CD4-positive, alpha-beta T cell treated with Interleukin-21 for 1 hour (primary cell): ENCODE measurements at places on chromosomes 4 and X.

DNA sequence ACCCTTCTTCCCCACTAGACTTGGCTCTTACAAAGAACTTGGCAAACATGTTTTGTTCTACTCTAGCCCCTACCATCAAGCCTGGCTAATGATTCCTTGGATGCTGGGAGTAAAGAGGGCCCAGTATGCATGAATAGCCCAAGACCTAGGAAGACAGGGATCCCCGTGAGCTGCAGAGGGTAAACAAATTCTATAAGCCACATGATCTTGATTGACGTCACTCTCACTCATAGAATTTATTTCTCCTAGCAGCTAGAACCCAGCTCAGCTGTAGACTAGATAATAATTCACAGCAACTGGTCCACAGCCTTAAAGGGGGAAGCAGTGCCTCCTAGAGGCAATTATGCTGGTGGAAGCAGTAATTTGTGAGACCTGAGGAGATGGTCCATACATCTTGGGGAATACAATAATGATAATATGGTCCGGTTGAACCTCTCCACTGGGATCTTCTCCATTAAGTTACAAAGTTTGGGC, 16.1 kb upstream of the USO1 start:
- peak; percentile 68 for DNase-seq

- peak; percentile 86 for DNase-seq
Measured at GRCh38 chrX:101799387-101799786, 132.4 kb downstream of the ZMAT1 start.

GRCh38 chr4:183783991-183784553, 121.0 kb upstream of the STOX2 start:
- no peak for DNase-seq

- DNase-seq: no peak
Measured at GRCh38 chr4:177220376-177220775, 89.3 kb upstream of the NEIL3 start.

GRCh38 chr4:73864365-73864764, 4.8 kb upstream of the CXCL1 start:
- DNase-seq: no peak

DNA sequence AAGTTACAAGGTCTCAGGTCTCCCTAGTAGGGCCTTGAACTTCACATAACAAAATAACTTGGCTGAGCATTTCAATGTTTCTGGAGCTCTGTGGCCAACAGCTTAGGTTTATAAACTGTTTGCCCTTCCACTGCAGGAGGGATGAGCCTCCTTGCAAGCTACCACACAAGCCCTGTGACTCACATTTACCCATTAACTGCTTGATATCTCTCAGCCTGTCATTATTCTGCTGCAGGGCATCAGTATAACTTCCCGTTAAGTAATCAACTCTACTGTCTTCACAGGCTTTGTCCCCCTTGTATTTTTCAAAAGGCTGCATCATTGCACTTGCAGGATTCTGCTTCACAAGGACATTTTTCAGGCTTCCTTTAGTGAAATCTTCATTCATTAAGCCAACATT, 151.7 kb upstream of the CXCL13 start:
- no peak for DNase-seq

GRCh38 chr4:105840426-105841174, 54.7 kb upstream of the NPNT start:
- no peak for DNase-seq

- DNase-seq: no peak
Measured at GRCh38 chr4:95197353-95197752, 351.4 kb downstream of the UNC5C start.

DNA sequence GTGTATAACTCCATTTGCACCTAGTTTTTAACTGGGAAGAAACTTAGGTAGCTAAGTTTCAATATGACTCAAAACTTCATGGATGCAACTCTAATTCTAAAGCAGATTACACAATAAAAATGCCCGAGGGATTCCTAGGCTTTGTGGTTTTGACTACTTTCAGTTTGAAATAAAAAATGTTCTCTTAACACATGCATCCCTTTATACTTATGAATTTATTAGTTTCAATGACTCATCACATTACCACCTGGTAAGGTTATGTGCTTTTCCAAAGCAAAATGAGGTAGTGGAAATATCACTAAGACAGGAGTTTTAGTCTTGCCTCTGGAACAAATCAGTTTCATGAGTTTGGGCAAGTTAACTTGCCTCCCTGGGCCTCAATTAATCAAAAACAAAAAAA, 125.5 kb downstream of the OPHN1 start:
- DNase-seq: no peak

GRCh38 chr4:89307446-89308160, at the start of gene GPRIN3:
Gene GPRIN3 (minus strand): TSS chr4:89307800. CDS start chr4:89250110, 57,690 bp downstream.
- peak; percentile 70 for DNase-seq

DNA sequence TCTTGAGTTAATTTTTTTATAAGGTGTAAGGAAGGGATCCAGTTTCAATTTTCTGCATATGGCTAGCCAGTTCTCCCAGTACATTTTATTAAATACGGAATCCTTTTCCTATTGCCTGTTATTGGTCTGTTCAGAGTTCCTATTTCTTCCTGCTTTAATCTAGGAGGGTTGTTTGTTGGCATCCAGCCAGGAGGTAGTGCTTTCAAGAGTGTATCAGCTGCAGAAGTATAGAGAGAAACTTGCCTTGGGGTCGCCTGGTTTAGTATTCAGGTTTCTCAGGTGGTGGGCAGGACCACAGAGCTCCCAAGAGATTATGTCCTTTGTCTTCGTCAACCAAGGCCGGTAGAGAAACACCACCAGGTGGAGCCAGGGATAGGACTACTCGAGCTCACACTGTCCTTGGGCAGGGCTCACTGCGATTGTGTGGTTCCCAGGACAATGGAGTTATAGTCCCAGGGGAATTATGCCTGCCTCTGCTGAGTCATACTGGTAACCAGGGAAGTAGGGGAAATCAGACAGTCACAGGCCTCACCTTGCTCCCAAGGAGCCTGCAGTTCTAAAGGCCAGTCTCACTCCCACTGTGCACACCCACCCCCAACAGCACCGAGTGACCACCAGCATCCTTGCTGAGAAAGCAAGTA, 168.1 kb downstream of the VSIG4 start:
- DNase-seq: peak; percentile 13

DNA sequence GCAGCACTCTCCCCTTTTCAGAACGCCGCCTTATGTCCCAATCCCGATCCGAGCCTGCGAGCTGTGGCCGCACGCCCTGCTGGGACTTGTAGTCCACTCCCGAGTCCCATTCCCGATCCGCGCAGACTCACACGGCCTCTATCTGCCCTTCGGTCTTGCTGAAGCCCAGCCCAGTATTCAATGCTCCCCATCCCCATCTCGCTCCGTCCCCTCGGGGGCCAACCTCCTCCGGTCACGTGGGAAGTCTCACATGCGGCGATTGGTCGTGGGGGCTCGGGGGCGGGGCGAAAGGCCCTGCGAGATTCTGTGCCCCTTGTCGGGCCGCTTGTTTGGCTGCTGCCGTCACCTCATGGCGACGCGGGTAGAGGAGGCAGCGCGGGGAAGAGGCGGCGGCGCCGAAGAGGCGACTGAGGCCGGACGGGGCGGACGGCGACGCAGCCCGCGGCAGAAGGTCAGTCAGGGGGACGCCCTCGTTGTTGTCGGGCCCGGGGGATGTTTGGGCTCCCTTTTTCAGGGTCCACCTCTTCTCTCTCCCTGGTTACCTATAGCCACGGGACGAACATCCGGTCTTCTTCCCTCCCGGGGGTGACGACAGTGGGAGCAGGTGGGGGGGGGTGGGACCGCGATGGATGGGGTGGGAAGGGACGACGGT, at the start of gene TXLNG:
Gene TXLNG, plus strand, starts transcription at position 328 of the 652 bp plus-strand sequence. Its CDS starts 22 bp downstream, at position 350.
- DNase-seq: peak; percentile 96

- no peak for DNase-seq
Measured at GRCh38 chrX:29470030-29470429, 745.3 kb upstream of the MAGEB2 start.

DNA sequence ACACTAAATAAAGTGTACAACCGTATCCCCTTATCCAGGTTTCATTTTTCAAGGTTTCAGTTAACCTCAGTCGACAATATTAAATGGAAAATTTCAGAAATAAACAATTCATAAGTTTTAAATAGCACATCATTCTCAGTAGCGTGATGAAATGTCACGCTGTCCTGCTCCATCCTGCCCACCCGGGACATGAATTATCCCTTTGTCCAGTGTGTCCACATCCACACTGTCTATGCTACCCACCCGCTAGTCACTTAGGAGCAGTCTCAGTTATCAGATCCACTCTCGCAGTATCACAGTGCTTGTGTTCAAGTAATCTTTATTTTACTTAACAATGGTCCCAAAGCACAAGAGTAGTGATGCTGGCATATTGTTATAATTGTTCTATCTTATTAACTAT, 54.7 kb downstream of the FRYL start:
- DNase-seq: no peak

DNA sequence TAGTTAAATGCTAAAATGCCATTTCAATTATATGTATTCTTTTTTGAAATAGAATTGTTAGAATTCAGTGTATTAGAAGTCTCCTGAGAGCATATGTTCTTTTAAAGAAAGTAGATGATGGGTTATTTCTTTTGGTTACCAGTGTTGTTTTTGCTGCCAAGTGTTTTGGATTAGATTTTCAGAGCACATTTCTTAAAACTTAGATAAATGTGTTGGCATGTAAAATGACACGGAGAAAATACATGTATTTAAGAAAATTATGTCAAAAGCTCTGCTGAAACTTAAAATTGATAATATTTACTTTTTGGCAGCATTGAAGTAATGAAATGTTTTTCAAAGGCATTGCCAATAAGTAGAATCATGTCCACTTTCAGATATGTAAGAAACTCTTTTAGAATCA, 379.7 kb downstream of the ADGRL3 start:
- DNase-seq: no peak

- DNase-seq: no peak
Measured at GRCh38 chrX:130119312-130119898, 9.1 kb upstream of the ELF4 start.

- DNase-seq: no peak
Measured at GRCh38 chrX:66200855-66201795, 37.1 kb downstream of the HEPH start.

DNA sequence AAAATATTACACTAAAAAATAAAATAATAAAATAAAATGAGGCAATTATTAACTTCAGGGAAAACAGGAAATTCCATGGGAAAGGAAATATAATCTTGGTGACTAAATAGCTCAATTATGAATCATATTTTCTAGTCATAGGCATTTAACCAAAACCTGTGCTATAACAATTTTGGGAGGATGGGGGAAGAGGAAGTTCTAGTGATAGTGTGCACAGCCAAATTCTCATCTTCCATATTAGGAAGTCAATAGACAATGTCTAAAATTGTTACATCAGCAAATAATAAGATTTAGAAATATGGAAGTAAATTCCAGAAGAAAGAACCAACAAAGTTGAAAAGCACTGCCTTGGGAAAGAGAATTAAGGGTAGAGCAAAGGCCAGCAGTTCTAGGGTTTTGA, 2.8 kb downstream of the AWAT2 start:
- DNase-seq: no peak

GRCh38 chrX:102708900-102709299, 3.3 kb upstream of the GPRASP2 start:
- no peak for DNase-seq

DNA sequence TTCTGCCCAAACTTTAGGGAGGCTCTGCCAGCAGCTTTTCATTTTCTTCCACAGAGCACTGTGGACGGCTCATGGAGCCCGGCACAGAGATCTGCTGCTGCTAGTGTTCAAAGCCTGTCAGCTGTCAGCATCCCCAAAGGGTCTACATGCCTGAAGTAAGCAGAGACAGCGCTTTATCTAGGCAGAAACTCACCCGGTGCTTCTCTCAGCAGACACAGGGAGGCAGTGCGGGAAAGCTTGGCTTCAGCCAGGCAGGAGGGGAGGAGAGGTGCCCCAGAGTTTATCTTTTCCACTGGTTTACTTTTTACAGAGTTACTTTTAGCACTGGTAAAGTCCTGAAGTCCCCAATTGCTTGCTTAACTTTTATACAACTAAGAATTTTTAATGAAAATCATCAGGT, 339.3 kb downstream of the NKX6-1 start:
- no peak for DNase-seq

DNA sequence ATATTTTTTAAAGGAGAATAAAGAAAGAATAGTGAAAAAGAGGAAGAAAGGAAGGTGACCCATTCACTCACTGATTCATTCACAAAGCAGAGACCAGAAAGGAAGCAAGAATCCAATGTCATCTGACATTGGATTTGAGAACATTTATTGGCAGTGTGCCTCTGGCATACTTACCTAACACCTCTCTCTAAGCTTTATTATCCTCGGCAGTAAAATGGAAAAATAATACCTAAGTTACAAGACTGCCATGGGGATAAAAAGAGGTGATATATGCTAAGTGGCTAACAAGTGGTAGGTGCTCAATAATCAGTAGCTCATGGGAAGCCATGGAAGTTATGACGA, 41.6 kb upstream of the PPARGC1A start:
- DNase-seq: no peak

DNA sequence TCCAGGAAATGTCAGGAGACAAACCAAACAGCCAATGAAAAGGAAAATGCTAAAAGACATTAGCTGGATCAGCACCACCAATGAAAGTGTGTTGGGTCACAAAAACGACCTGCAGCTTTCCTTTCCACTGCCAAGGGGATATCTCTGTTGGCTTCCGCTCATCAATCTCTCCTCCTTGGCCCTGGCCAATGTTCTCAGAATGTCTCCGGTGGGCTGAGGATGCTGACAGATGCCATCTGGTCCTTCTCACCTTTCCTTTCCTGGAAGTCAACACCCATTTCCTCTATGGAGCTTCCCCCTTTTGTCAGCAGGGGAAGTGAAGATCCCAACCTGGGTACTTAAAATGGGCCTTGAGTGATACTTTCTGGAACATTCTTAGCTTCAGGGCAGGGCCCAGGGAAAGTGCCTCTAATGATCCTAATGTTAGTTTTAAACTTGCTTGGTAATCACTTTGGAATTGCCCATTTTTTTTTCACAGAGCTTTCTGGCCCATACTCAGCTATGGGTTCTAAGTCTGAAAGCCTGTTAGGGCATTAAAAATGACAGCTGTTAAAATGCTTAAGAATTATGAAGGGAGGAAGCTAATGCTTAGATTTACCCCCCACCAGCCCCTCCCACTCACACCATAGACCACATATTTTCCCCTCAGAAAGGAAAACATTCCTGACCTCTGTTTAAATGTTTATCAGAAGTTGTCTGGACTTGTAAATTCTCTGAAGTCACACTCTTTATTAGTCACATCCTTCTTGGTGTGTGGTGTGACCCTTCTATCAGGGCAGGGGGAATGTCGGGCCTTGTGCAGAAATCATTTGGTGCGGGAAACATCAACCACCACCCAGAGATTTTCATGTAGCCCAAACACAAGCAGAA, 29.2 kb downstream of the IGFBP7 start:
- DNase-seq: no peak

- DNase-seq: no peak
Measured at GRCh38 chr4:67460574-67460973, 84.7 kb downstream of the CENPC start.

DNA sequence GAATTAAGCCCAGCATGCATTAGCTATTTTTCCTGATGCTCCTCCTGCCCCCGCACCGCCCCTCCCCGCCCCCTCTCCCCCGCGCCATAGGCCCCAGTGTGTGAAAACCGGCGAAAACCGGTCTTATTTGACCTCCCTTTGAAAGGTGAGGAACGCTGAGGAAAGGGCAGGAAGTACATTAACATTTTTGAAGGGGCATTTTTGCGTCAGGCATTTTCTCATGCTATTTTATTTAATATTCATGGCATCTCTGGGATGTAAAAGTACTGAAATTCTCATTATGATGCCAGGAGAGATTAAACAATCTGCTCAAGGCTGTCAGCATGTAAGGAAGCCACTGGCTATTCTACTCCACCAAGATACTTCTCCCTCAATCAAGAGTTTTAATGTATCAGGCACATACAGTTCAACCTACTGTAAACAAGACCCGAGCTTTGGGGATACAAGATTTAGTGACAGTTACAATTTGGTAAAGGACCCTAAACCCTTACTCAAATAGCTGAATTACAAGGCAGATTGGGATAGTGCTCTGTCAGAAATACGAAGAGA, 1.2 kb upstream of the NMU start:
- DNase-seq: no peak

GRCh38 chr4:7637139-7637538, 202.4 kb upstream of the PSAPL1 start:
- DNase-seq: no peak
